ENCODE measurements at places on chromosomes 4 and X. TPM values are rescaled to one million over a fixed set of nuclear protein-coding genes. Genes with fewer than 3 reads are reported as not detected.

CT83 gene
- not detected for total RNA-seq

OPHN1 gene
- total RNA-seq = 4.6 TPM

UNC5C gene
- 0.35 TPM for total RNA-seq

- peak; percentile 6 for DNase-seq
These were observed 507.9 kb downstream of the MID1IP1 start for GRCh38 chrX:39309018-39309635.

IL2 gene
- total RNA-seq = not detected

DNA sequence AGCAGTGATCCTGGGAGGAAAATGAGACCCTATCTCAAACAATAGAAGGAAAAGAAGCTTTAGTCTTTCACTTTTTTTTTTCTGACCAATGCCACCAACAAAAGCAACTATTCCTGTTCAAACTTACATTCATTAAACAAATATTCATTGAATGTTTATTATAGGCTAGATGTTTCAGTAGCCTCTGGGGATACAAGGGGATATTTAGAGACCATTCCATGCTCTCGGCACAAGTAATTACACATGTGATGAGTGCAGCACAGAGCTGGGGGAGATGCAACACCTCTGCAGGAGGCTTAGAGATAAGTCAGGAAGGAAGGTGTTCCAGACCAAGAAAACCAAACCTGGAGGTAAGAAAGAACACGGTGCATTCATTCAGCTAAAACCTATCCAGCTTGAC, 68.3 kb downstream of the PALLD start:
- no peak for DNase-seq

GRCh38 chr4:72489267-72489666, 79.8 kb downstream of the ADAMTS3 start:
- no peak for DNase-seq

DNA sequence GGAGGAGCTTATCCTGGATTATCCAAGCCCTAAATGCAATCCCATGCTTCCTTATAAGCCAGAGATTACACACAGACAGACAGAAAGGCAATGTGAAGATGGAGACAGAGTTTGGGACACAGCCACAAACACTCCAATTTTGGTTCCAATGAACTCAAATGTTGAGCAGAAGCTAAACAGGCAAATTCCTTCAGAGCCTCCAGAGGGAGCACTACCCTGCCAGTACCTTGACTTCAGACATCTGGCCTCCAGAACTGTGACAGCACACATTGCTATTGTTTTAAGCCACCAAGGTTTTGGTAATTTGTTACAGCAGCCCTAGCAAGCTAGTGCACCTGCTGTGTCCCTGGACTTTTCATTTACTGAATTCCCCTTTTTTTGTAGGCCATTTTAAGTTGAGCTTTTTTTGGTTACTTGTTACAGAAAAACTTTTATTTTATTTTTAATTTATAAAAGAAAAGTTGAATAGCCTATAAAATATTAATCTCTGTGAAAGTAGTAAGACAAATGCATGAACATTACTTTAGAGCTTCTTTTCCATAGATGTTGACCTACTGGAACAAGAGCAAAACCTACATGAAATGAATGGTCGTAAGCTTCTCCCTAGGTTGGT, 33.4 kb upstream of the SRD5A3 start:
- peak; percentile 38 for DNase-seq

- DNase-seq = no peak
These were observed 70.6 kb downstream of the ARFIP1 start for GRCh38 chr4:152850377-152850776.

MAOB gene
- not detected for total RNA-seq

- DNase-seq = no peak
These were observed 137.2 kb downstream of the UNC5C start for GRCh38 chr4:95411371-95412088.

Measured in myocyte (in vitro differentiated cells).